Naive thymus-derived CD4-positive, alpha-beta T cell (primary cell): ENCODE measurements at places on chromosomes 5 and 9. TPM values are rescaled to one million over a fixed set of nuclear protein-coding genes. Genes with fewer than 3 reads are reported as not detected.

The MSANTD3 gene
- polyA plus RNA-seq, result 3.5 TPM

The CCL21 gene
- polyA plus RNA-seq, result not detected

The ZNG1A gene
- 16.4 TPM for polyA plus RNA-seq

The CFAP90 gene
- polyA plus RNA-seq, result not detected

The TNFSF15 gene
- not detected for polyA plus RNA-seq

The UBE2QL1 gene
- not detected for polyA plus RNA-seq

The HNRNPK gene
- 918 TPM for polyA plus RNA-seq

The AFAP1L1 gene
- polyA plus RNA-seq, result 1.1 TPM

The SPATA31E1 gene
- polyA plus RNA-seq, result not detected

The IRX1 gene
- polyA plus RNA-seq, result not detected

The BAAT gene
- polyA plus RNA-seq, result not detected

The GARIN3 gene
- polyA plus RNA-seq, result 0.07 TPM

The PCDHGA11 gene
- polyA plus RNA-seq, result not detected

The BARX1 gene
- not detected for polyA plus RNA-seq
